IMR-90 (cell line): ENCODE measurements at places on chromosomes 13 and 19. TPM values are rescaled to one million over a fixed set of nuclear protein-coding genes. Genes with fewer than 3 reads are reported as not detected.

BEST2 gene
- not detected in 2 replicates for total RNA-seq

KLK4 gene
- total RNA-seq: not detected in 2 replicates

EDNRB gene
- under 0.01 and 0.28 TPM in 2 replicates for total RNA-seq

SERP2 gene
- total RNA-seq: 0.54 and 0.56 TPM in 2 replicates

KXD1 gene
- 66.7 and 89.2 TPM in 2 replicates for total RNA-seq

SUPT5H gene
- 75.3 and 86.9 TPM in 2 replicates for total RNA-seq

ZNF813 gene
- total RNA-seq: 3.4 and 6.1 TPM in 2 replicates

- DNase-seq: peak; percentile 97
These were observed 12.1 kb downstream of the PIN1 start for GRCh38 chr19:9847087-9847671.

GRCh38 chr13:98474761-98475160, 102.1 kb downstream of the STK24 start:
- DNase-seq: no peak

GRCh38 chr13:46593398-46593797, 40.4 kb downstream of the LRCH1 start:
- no peak for DNase-seq

- DNase-seq: no peak
These were observed 20.1 kb upstream of the N4BP2L1 start for GRCh38 chr13:32447894-32448623.

GRCh38 chr13:30873499-30873898, 32.6 kb upstream of the MEDAG start:
- peak; percentile 19 for DNase-seq

GRCh38 chr13:24500977-24501376, 11.6 kb downstream of the PARP4 start:
- DNase-seq: peak; percentile 73

DNA sequence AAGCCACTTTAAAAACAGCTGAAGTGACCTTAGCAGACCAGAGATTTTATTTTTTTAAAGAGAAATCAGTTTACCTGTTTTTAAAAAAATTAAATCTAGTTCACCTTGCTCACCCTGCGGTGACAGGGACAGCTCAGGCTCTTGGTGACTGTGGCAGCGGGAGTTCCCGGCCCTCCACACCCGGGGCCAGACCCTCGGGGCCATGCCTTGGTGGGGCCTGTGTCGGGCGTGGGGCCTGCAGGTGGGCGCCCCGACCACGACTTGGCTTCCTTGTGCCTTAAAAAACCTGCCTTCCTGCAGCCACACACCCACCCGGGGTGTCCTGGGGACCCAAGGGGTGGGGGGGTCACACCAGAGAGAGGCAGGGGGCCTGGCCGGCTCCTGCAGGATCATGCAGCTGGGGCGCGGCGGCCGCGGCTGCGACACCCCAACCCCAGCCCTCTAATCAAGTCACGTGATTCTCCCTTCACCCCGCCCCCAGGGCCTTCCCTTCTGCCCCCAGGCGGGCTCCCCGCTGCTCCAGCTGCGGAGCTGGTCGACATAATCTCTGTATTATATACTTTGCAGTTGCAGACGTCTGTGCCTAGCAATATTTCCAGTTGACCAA, 10.8 kb downstream of the PLPPR3 start:
- DNase-seq: no peak

- no peak for DNase-seq
These were observed 24.4 kb downstream of the ELF1 start for GRCh38 chr13:40994581-40995230.

- peak; percentile 47 for DNase-seq
These were observed 7.1 kb downstream of the LDLR start for GRCh38 chr19:11096210-11096841.

DNA sequence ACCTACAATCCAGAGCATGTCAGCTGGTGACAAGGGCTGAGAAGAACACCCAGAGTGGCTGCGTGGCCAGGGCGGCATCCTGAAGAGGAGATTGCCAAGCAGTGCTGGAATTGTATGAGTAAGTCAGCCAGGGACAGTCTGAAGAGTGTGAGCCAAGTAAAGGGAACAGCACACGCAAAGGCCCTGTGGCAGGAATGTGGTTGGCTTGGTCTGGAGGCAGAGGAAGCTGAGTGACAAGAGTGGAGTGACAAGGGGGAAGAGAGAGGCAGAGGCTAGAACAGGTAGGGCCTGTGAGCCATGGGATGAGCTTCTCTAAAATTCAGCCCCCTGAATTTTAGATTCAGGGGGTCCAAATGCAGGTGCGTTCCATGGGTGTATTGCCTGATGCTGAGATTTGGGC, 53.7 kb upstream of the UQCRFS1 start:
- no peak for DNase-seq

- DNase-seq: no peak
These were observed 7.1 kb downstream of the ICAM1 start for GRCh38 chr19:10277795-10278589.

DNA sequence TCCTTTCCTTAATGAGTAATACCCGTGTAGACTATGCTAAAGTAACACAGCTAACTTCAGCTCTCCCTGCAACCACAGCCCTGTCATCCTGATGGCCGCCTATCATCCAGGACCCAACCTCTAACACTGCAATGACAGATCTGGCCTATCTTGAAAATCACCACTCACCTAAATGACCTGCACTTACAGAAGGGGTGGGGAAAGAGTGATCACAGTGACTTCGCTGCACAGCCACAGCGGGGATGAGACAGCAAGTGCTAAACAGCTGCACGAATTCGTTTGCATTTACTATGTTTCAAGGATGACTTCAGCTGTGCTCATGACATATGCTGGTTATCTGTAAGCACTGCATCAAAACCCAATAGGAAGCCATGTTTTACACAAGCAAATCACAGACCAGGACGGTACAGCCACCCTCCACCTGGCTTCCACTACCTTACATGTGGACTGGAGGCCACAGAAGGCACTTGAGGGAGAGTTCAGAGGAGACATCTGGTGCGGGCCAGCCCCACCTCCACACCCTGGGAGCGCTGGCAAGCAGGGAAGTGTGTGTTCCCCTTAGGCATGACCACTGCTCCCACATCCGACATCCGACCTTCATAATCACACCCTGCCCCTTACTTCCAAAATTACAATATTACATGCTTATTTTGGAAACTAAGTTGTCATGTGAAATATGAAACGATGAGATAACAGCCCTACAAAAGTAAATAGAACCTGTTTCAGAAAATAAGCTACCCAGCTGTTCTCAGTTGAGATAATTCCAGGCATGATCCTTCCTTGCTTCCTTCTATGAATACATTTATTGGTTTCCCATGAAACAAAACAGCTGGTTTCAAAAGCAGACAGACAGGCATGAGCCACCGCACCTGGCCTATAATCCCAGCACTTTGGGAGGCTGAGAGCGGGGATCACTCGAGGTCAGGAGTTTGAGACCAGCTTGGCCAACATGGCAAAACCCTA, 95.7 kb downstream of the STK24 start:
- DNase-seq: peak; percentile 69

DNA sequence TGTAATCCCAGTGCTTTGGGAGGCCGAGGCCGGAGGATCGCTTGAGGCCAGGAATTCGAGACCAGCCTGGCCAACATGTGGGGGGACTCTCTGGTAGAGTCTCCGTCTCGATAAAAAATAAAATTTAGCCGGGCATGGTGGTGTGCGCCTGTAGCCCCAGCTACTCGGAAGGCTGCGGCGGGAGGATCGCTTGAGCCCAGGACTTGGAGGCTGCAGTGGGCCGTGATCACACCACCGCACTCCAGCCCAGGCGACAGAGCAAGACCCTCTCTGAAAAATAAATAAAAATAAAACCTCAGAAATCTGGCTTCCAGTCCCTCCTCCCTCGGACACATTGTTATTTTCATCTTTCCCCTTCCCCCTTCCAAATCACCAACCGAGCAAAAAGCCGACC, 332 bp downstream of the IRGQ start:
- DNase-seq: no peak

DNA sequence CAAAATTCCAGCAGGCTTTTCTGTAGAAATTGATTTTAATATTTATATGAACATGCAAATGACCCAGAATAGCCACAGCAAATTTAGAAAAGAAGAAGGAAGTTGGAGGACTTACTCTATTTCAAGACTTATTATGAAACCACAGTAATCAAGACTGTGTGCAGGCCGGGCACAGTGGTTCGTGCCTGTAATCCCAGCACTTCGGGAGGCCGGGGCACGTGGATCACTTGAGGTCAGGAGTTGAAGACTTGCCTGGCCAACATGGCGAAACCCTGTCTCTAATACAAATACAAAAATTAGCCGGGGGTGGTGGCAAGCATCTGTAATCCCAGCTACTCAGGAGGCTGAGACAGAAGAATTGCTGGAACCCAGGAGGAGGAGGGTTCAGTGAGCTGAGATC, 6.0 kb upstream of the FFAR2 start:
- DNase-seq: no peak

GRCh38 chr13:40251343-40252032, 415.0 kb downstream of the FOXO1 start:
- DNase-seq: no peak

DNA sequence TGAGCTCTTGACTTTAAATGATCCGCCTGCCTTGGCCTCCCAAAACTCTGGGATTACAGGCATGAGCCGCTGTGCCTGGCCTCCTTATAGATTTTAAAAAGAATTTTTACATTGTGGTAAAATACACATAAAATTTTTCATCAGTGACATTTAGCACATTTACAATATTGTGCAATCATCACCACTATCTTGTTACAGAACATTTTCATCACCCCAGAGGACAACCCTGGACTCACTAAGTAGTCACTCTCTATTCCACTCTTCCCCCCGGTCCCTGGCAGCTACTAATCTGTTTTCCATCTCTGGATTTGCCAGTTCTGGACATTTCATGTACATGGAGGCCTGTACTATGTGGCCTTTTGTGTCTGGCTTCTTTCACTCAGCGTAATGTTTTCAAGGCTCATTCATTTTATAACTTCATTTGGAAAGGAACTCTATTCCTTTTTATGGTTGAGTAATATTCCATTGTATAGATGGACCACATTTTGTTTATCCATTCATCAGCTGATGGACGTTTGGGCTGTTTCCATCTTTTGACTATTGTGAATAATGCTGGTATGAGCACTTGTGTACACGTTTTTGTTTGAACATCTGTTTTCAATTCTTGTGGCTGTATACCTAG, 19.9 kb downstream of the MEGF8 start:
- DNase-seq: peak; percentile 38

DNA sequence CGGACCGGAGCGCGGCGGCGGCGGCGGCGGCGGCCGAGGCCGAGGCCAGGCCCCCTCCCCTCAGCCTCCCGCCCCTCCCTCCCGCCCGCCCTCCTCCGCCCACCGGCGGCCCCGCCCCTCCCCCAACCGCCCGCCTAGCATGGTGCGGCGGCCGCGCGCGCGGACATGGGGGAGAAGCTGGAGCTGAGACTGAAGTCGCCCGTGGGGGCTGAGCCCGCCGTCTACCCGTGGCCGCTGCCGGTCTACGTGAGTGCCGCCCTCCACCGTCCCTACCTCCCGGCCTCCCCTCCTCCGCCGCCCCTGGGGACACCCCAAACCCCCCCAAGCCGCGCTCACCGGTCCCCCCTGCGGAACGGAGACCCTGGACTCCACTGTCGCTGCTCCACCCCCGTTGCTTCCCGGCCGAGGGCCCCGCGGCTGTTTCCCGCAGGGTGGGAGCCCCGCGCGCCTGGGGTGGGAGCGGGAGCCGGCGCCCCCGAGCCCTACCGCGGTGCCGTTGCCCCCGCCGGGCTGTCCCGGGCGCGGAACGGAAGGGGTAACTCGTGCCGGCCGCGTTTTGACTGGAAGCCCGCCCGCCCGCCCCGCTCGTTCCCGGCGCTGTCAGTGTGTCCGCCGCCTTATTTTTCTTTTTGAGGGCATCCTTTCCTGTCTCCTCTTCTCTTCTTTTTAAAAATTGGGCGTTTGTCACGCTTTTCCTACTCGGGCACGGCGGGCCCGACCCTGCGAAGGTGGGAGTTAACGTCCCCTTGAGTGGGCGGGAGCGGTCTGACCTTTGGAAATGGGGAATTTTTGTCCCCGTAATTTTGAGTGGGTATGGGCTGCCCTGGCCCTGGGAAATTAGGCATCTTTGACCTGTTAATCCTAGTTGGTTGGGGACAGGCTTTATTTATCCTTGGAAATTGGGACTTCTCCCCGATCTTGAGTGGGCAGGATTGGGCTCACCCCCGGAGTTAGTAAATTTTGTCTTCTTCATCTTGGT, 576 bp downstream of the DOT1L start:
- DNase-seq: no peak
